Activated CD8-positive, alpha-beta memory T cell treated with anti-CD3 and anti-CD28 coated beads for 1 hour (primary cell): ENCODE measurements at places on chromosomes 3 and 15.
A peak's percentile ranks its signal among the peaks of the same experiment; 100 is the strongest.

DNA sequence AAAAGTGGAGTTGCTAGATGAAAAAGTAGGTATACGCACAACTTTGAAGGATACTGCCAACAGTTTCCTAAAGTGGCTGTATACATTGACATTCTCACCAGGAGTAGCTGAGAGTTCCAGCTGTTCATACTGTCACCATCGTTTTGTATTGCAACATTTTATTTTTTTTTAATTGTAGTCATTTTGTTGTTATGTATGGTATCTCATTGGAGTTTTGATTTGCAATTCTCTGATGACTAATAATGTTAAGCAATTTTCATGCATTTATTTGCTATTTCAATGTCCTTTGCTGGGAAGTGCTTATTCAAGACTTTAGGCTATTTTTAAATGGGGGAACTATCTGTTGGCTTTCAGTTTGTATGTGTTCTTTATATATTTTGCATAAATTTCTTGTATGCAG, 185.1 kb upstream of the TGFBR2 start:
- no peak for DNase-seq

- DNase-seq, result no peak
These were observed 3.2 kb downstream of the PFKFB4 start for GRCh38 chr3:48553361-48553760.

- no peak for DNase-seq
These were observed 72.3 kb downstream of the CHSY1 start for GRCh38 chr15:101179341-101180153.

DNA sequence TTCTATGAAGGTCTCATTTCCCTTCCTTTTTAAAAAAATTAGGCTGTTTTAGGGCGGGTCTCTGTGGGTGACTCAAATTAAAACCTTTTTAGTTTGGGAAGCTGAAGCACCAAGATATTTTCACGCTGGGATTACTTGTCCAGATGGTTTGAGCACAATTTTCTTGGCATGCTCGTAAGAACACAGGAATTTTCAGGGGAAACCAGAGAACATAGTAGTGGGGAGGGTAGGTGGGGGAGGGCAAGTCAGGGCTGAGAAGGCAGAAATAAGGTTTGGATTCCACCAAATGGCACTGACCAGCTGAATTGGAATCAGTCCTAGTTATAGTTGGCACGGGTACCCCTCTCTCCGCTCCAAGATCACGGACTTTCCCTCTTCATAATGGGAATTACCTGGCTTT, 97.3 kb upstream of the LRIG1 start:
- DNase-seq, result no peak

DNA sequence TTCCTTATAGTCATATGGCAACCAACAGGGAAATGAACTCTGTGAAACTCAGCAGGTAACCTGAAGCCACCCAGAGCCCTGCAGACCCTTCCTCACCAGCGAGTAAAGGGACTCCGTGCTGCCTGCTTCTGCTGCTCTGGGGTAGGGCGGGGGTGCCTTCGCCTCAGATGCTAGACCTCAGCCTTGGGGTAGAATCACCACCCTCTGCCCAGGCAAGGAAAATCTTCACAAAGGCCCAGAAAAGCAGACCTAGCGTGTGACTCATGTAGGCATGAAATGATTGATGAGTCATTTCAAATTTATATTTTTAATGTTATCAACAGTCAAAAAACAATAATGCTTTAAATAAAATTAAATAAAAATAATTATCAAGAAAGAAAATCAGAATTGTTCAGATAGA, 6.6 kb downstream of the STIMATE start:
- no peak for DNase-seq

DNA sequence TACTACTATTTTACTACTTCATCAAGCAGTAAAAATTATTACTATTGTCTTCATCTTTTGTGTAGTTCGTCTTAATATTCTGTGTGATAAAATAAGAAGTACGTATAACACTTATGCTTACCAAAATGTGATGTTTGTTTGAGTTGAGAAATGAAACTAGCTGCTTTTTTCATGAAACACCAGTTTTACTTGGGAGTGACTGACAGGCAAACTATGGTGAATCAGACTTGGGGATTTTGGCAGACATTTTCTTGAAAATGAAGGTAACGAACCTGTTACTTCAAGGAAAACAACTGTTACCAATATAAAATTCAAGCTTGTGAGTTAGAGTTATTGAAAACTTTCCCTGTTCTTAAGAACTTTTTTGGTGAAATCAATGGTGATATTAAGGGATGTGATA, 10.3 kb downstream of the U2SURP start:
- no peak for DNase-seq

DNA sequence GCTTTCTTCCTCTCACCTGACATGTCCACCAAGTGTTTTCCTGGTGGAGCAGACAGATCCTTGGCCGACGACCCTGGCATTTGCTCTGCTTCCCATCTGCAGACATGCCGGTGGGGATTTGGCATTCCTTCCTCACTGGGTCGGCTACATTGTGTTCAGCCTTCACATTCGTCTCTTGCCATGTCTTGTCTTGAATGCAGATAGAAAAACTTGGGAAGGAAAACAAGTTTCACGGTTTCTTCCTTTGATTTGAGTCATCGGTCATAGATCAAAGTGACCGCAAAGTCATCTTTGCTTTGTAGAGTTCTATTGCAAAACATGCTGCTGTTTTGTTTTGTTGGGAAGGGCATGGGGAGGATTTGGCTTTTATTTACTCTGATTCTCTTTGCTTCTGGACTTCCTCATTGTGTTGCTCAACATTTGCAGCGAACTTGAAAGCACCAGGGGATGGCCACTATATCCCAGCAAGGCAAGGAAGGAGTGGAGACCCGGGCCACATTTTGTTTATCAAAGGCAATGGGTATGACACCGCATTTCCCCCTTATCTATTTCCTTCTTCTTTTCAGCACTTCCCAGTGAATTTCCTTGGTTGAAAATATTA, 321.3 kb downstream of the CACNA2D3 start:
- DNase-seq, result no peak

DNA sequence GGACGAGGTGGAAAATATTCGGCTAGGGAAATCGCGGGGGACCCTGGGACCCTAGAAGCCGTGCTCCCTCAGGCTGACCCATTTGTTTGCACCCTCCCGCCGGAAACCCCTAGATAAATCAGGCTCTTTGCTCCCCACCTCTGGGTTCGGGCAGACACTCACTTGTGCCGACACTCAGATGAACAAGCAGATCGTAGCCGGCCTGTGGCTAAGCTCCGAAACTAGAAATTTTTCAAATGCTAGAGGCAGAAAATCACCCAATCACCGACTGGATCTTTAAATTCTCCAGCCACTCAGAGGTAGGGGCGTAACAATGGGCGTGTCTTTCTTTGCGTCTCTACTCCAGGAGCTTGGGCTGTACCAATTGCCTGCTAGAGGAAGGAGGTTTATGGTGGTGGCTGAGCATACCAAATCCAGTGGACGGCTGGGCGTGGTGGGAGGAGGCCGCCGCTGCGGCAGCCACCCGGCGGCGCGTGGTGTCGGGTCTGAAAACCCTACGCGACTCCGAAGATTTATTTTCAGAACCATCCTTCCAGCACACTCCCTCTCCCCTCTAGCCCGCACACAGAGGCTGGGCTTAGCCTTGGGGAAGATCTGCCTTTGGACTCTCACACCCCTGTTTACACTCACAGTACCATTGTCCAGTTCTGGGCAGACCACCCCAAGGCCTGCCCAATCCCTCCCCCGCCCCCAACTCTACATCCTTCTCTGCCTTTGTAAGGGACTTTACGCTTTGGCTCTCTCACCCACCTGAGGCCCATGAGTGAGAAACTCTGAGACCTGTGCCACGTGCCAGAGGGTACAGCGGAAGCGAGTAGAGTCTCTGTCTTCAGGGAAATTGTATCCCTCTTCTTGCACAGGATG, at the start of gene PIF1:
Gene PIF1 (minus strand): TSS at position 217 of the 864 bp plus-strand sequence. CDS start 1,312 bp downstream, outside the sequence.
- DNase-seq, result peak; percentile 79

GRCh38 chr3:114816052-114816451, 331.0 kb downstream of the ZBTB20 start:
- DNase-seq, result no peak

DNA sequence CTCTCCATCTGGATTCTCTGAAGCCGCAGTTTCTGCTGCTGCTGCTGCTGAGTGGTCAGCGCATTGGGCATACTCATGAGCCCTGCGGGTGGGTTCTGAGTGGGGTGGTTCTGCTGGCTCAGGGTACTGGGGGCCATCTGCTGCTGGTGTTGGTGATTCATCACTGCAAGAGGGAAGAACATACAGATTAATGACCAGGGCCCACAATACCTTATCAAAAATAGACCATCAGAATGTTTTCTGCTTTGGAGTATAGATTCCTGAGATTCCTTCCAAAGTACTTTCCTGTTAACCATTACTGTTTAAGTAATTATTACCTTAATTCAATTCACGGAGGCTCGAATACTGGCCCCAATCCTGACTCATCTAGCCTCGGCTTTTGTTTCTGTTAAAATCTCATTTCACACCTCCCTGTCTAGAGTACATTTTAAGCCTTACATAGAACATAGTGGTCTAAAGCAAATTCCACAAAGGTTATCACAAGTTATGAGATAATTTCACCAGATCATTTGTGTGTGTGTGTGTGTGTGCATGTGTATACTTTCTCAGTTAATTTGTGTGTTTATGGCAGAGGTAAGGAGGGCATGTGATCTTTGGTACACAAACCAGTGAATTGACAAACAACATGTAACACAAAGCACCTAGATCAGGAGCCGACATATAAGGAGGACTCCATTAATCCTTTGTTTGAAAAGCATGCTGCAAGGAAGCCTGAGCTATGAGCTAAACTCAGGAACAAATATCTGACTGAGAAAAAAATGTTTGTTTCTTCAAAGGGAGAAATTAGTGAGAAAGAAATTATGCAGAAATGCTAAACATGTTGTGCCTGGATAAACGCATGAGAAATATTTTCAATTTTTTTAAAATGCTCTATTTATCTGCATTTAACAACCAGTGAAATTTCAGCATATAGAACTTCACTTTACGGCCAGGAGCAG, 68.1 kb downstream of the TM4SF4 start:
- DNase-seq, result no peak

DNA sequence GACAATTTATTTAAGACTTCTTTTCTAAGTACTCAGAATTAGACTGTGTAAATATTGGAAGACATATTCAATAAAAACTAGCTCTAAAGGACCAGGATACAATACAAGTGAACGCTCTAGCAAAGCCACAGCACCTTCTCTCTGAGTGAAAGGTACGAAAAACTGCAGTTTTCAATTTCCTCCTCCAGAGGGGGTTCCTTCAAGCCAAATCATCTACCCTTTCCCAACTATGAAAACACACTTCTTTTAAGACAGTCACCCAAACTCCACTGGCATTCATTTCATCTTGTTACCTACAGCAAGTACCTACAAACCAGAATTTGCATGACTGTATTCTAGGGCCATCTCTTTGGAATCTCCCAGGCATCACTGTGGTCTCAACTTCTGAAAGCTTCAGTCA, 165.8 kb downstream of the ERC2 start:
- no peak for DNase-seq

- no peak for DNase-seq
These were observed 71.5 kb downstream of the LDHAL6B start for GRCh38 chr15:59278120-59278519.

DNA sequence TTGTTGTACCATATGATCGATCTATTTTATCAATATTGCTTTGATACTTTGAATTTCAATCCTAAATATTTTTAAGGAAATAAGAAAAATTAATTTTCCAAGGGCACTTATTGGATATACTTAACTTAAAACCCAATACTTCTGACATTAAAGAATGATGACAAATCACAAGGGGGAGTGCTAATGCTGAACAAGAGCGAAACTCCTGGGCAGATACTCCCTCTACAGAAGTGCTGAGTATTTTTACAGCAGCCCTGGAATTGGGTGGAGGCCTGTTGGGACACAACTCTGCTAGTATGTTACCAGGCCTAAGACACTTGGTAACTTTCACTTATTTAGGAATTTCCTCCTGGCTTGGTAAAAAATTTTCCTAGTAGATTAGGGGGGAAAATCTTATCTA, 46.2 kb downstream of the DENND6A start:
- DNase-seq, result no peak

DNA sequence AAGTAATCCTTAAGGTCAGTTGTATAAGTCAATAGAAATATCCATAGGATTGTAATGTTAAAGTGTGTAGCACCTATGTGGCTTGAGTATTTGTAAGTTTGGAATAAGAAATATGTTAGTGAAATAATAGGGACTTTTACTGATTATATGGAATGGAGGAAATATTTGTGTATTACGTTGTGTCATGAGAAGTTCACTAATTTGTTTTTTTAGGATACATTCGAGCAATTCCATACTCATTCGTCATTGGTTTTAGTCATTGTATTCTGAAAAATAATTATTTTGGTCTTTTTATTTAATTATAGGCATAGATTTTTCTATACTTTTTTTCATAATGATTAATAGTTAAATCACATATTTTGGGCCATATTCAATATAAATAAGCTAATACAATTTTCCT, 21.0 kb downstream of the MBNL1 start:
- DNase-seq, result no peak

- DNase-seq, result no peak
These were observed 168.3 kb downstream of the SLCO3A1 start for GRCh38 chr15:92021792-92022191.

- peak; percentile 11 for DNase-seq
These were observed 507 bp downstream of the SLC12A6 start for GRCh38 chr15:34336991-34337556.
